Amygdala (tissue), 56 donors: ENCODE measurements at places on chromosomes 7 and 10.

GRCh38 chr10:43352951-43353350 lies 18.5 kb upstream of the FXYD4 start:
- no peak for DNase-seq

DNA sequence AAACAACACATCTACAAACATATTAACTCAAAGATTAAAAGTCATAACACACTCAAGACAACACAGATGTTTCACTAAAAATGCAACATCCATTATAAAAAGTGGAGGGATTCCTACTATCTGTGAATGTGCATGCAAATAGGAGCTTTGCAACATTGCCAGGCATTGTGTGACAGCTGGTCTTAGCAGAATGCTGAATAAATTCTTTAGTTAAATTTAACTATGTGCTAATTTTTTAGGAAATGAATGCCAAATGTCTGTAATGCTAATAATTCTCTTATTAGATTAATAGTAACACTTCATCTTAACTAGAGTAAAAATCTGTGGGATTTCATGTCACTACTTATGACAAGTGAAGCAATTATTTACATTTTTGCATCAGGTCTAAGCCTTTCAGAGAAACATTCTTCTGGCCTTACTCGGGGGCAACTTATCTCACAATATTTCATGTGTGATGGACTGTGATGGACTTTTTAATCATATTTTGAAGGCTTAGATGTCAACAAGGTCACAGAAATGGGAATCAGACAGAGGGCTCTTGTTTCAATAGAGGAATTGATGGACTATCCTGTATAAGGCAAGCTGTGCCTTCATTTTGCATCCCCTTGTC lies 524.6 kb upstream of the KCND2 start:
- no peak for DNase-seq

GRCh38 chr10:80158598-80159127 lies 26.1 kb downstream of the PLAC9 start:
- peak; percentile 12 for DNase-seq

DNA sequence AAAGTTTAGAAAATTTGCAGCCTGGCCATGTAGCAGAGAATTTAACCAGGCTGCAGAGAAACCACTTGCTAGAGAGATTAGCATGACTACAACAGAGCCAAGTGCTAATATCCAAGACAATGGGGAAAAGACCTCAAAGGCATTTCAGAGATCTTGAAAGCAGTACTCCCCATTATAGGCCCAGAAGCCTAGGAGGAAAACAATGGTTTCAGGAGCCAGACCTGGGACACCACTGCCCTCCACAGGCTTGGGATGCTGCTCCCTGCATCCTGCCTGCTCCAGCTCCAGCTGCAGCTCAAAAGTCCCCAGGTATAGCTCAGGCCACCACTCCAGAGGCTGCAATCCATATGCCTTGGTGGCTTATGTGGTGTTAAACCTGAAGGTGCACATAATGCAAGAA lies 101.5 kb upstream of the TMEM72 start:
- DNase-seq = no peak

DNA sequence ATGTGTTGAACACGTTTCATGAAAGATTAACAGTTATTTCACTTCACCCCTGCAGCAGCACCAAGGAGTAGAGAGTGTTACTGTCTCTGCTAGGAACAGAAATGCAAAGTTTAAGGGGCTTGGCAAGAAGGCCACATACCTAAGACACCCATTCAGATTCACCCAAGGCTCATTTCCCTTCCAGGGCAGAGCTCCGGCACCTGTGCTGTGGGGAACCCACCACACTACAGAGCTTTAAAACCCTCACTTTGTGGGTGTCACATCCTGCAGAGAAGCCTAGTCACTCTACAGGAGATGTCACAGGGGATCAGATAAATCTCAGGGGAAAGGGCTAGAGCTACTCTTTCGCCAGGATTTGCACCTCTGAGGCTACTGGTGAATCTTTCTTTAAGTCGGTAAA lies 176.1 kb upstream of the KLF6 start:
- DNase-seq = no peak
